Activated CD8-positive, alpha-beta T cell treated with anti-CD3 and anti-CD28 coated beads for 36 hours (primary cell): ENCODE measurements at places on chromosomes 16 and 17. TPM values are rescaled to one million over a fixed set of nuclear protein-coding genes. Genes with fewer than 3 reads are reported as not detected.

- peak; percentile 60 for DNase-seq
- no peak overlapping the region for H3K4me3 ChIP-seq
- peaks cover 3% of the 10 kb centered on the region for H3K27me3 ChIP-seq
- H3K36me3 ChIP-seq, result peaks cover 7% of the 10 kb centered on the region
- H3K27ac ChIP-seq, result no peak overlapping the region
- H3K4me1 ChIP-seq, result peaks cover 15% of the 10 kb centered on the region
Measured at GRCh38 chr17:1473841-1474240, 17.8 kb upstream of the CRK start.

SEC14L1 gene
- total RNA-seq, result 79.7 TPM

DNA sequence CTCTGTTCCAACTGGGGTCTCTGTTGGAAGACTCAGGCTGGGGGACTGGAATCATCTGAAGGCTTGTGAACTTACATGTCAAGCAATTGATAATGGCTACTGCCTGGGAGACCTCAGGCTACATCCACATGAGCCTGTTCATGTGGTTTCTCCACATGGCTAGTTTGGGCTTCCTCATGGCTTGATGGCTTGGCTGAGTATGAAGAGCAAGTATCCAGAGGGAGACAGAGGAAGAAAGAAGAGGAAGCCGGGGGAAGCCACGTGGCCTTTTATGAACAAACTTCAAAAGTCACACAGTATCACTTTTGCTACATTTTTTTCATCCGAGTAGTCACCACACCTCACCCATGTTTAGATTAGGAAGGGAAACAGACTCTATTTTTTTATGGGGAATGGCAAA lies 158.9 kb downstream of the TRIM37 start:
- H3K36me3 ChIP-seq, result peaks cover 6% of the 10 kb centered on the region
- H3K4me3 ChIP-seq, result no peak overlapping the region
- DNase-seq, result no peak
- no peaks in the 10 kb centered on the region for H3K4me1 ChIP-seq
- no peak overlapping the region for H3K27ac ChIP-seq
- H3K27me3 ChIP-seq, result peaks cover 11% of the 10 kb centered on the region

- H3K36me3 ChIP-seq, result no peaks in the 10 kb centered on the region
- H3K27me3 ChIP-seq, result no peaks in the 10 kb centered on the region
- no peak overlapping the region for H3K4me3 ChIP-seq
- H3K4me1 ChIP-seq, result no peaks in the 10 kb centered on the region
- DNase-seq, result no peak
Measured at GRCh38 chr17:11264183-11264871, 23.3 kb downstream of the SHISA6 start.

DNA sequence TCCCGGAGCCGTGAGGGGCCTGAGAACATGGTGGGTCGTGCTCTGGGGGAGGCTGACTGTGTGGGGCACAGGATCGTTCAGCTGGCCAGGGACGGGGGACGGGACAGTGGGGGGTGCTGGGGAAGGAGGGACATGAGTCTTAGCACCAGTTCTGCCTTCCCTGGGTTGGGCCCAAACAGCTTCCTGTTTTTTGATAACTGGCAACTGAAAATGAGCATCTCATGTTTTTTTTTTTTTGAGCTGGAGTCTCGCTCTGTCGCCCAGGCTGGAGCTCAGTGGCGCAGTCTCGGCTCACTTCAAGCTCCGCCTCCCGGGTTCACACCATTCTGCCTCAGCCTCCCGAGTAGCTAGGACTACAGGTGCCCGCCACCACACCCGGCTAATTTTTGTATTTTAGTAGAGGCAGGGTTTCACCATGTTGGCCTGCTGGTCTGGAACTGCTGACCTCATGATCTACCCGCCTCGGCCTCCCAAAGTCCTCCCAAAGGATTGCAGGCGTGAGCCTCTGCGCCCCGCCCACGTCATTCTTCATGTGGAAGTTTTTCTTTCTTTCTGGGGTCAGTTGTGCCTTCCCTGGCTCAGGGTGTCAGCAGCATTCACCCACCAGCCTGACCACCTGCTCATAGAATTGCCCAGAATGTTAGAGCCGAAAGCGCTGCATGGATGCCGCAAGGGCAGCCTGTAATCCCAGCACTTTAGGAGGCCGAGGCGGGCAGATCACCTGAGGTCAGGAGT lies 6.4 kb downstream of the ASPSCR1 start:
- H3K27me3 ChIP-seq, result no peaks in the 10 kb centered on the region
- peaks cover 13% of the 10 kb centered on the region for H3K36me3 ChIP-seq
- H3K4me3 ChIP-seq, result no peak overlapping the region
- peaks cover 14% of the 10 kb centered on the region for H3K4me1 ChIP-seq
- H3K27ac ChIP-seq, result no peak overlapping the region
- no peak for DNase-seq
